Adrenal gland (tissue), 19 donors: ENCODE measurements at places on chromosomes 6 and 20. TPM values are rescaled to one million over a fixed set of nuclear protein-coding genes. Genes with fewer than 3 reads are reported as not detected.

DNA sequence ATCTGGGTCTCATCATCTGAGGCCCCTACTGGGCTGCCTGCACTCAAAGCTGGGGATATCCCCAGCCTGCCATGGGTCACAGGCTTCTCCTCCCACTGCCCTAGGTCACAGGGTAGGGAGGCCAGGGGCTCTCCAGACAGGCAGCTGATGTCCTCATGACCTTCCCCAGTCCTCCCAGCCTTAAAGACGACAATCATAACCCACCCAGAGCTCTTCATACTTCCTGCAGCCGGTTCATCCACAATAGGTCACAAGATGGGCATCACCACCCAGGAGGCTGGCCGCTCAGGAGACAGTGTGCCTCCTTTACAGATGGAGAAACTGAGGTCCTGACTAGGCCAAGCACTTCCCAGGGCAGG lies 15.2 kb downstream of the TFEB start:
- no peak for DNase-seq

GRCh38 chr6:108653949-108654348 lies 93.2 kb downstream of the FOXO3 start:
- peak; percentile 29 for DNase-seq

GRCh38 chr20:42775866-42776265 lies 413.8 kb downstream of the PTPRT start:
- DNase-seq: no peak

DNA sequence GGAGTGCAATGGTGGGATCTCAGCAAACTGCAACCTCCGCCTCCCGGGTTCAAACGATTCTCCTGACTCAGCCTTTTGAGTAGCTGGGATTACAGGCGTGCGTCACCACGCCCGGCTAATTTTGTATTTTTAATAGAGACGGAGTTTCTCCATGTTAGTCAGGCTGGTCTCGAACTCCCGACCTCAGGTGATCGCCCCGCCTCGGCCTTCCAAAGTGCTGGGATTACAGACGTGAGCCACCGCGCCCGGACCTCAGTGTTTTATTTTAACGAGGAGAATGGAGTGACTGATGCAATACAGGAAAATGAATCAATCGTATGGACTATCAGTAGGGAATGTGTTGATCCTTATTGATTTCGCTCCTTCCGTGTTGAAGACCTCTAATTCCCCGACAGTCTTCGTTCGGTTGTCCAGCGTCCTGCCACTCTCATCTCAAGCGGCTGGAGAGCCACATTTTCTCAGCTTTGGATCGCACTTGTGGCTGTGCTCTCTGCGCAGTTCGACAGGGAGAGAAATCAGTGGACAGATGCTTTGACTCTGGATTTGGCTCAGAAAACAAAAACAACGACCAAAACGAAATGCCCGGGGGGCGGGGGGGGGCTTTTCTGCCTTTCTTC lies 166.2 kb downstream of the TRIM27 start:
- DNase-seq: no peak

GRCh38 chr20:25090492-25091429 lies 8.8 kb upstream of the VSX1 start:
- DNase-seq: no peak

GRCh38 chr6:50713977-50714486 lies 706 bp downstream of the TFAP2D start:
- no peak for DNase-seq

GRCh38 chr6:125129354-125129753 lies 24.2 kb upstream of the TPD52L1 start:
- no peak for DNase-seq

DNA sequence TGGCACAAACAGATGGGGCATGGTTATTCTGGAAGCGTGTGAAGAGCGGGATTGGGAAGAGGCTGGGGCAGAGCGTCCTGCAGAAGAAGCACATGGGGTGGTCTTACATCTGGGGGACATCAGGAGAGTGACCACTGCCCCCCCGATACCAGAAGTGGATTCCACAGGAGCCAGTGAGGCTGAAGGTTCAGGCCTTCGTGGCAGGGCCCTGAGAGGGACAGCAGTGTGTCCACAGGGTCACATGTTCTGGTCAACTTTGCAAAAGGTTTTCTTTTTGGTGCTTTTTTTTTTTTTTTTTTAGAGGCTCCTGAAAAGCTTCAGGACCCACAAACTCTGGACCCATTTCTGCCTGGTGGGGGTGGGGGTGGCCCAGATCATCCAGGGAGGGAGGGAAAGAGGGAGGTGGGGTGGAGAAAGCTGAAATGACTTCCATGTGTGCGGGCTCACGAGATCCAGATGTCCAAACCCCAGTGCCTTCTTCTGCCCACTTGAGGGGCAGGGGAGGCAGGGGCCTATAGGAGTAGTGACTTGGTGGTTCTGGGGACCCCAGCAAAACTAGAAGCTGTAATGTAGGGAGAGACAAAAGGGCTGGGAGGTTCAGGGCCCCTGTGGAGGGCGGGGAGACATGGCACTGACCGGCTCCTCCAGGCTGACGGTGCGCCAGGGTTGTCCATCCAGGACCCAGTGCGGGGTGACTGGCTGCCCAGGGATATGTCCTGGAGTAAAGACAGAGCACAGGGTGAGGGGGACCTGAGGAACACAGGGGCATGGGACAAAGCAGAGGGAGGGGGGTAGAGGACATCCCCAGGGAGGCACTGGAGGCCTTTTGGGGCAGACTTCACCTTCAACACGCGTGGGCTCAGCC lies 2.7 kb downstream of the ADAM33 start:
- no peak for DNase-seq

The SAMD10 gene
- 8.8 TPM for total RNA-seq

The TCP11 gene
- total RNA-seq: 0.28 TPM
